ENCODE measurements at places on chromosomes 4 and X. TPM values are rescaled to one million over a fixed set of nuclear protein-coding genes. Genes with fewer than 3 reads are reported as not detected.

GRCh38 chr4:26884486-26884988, 23.9 kb downstream of the STIM2 start:
- DNase-seq = no peak

GRCh38 chrX:102085706-102086105, 39.8 kb upstream of the TCEAL2 start:
- no peak for DNase-seq

Gene DRD5
- 0.09 TPM for total RNA-seq

Gene USP26
- total RNA-seq = not detected

Gene PAPSS1
- total RNA-seq = 81.5 TPM

Data from mesothelial cell of epicardium (in vitro differentiated cells).